ENCODE measurements at places on chromosomes 2 and 18.

DNA sequence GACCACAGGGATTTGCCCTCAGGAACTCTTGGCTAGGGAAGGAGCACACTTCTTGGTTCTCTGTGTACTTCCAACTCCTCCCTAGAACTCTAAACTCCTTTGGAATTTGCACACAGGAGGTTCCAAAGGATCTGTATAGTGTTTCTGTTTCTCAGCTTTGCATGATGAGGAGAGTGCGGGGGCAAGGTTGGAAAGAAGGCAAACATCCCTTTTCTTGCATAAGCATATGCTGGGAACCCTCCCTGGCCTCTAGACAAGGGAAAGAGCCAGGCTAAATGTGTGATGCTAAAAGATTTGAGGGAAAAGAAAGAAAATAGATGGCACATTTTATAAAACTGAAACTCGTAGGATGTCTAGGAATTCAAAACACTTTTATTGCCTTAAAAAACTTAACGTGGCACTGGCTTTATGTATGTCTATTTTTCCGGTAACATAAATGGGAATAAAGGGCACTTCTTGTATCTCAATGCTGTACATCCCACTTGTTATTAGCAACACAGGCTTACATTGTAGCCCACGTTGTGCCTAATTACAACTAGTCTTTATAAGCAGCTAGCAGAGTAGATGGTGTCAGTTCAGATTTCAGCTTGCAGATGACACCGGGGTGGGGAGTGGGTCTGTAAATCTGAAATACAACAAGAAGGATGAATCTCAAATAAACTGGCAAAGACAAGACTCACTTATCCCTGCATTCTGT, 165.8 kb downstream of the GPD2 start:
- no peak for DNase-seq

- DNase-seq: no peak
Measured at GRCh38 chr2:175855794-175856453, 146.1 kb downstream of the LNPK start.

DNA sequence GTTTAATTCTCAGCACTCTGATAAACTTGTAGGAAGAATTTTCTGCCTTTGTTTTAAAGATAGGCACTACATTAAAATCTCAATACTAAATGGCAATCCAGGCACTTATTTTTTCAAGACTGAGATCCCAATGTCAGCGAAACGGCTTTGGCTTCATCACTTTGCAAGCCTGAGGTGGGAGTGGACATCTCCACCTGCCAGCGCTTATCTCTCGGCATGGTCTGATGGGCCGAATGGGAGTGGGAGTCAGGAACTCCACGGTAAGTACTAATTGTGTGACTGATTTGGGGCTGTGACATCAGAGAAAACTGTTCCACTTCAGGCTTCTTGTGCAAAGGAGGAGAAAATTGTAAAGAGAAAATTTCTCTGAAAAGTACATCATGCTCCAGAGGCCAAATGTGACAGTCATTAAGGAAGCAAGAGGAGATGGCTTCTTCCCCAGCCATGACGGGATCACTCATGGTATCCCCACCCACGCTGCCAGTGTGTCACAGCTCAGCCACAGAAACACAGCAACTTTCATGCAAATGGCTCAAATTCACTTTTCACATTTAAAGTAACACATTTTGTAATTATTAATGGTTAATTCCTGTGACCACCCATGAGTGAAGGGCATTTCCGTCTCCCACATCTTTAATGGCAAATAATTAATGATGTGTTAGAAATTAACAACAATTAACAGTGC, 385.5 kb upstream of the HNRNPA3 start:
- no peak for DNase-seq

DNA sequence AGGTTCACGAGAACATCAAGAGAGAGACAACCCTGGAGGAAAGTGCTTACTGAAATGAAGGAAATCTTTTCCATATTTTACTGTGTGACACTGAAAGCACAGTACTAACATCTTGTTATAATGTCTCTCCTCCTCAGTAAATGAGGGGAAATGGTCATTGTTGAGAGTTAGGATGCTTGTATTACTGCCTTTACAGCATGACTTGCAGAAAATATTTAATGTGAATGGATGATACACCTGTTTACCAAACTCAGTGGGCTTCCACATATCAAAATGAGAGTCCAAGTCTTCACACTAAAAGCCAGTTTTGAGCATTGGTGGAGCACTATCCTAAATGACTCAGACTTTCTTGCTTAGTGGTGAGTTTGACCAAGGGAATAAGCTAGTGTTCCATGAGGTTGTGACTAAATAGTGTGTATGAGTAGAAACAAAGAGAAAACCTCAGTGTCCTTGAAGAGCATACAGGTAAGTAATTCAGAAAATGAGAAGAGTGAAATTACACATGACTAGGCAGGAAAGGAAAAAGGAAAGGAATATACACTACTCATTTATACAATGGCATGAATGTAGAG, 930.7 kb upstream of the CELF4 start:
- no peak for DNase-seq

DNA sequence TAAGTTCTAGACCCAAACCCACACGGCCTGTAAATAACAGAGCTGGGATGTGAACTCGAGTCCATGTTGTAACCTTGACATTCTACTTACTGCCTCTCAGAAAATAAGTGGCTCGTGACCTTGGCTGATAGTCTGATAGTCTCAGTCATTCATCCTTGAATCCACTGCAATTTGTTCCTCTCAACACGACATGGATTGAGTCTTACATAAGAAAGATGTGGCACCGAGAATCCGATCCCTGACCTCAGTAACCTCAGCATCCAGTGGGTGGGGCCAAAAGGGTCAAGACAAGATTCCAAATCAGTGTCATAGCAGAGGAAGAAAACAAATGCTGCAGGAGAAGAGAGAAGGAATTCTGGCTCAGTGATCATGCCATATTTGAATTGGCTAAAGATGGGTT, 97.6 kb downstream of the MAPRE2 start:
- no peak for DNase-seq

- DNase-seq: no peak
Measured at GRCh38 chr2:52622266-52622665, 1145.3 kb upstream of the CHAC2 start.

- DNase-seq: peak; percentile 37
Measured at GRCh38 chr18:59846814-59847490, 52.8 kb upstream of the PMAIP1 start.

- DNase-seq: no peak
Measured at GRCh38 chr18:39863916-39864315, 2091.1 kb upstream of the PIK3C3 start.

- DNase-seq: no peak
Measured at GRCh38 chr2:126634273-126634861, 21.6 kb upstream of the GYPC start.

DNA sequence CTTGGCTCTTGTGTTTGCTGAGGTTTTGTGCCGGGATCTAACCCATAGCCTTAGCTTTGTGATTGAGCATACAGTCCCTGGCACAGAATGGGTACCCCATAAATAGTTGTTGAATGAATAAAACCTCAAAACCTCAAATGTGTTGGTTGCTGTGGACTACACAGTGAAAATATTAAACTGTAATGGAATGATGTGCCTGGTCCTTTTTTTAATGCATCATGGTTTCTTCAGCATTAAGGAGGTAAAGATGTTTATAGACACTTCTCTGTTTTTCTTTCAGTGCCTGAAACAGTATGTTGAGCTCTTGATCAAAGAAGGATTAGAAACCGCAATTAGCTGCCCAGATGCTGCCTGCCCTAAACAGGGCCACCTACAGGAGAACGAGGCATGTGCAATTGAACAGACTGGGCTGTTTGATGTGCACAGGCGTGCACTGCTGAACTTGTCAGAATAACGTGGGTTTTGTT, 97.0 kb downstream of the RNF144A start:
- DNase-seq: peak; percentile 59

DNA sequence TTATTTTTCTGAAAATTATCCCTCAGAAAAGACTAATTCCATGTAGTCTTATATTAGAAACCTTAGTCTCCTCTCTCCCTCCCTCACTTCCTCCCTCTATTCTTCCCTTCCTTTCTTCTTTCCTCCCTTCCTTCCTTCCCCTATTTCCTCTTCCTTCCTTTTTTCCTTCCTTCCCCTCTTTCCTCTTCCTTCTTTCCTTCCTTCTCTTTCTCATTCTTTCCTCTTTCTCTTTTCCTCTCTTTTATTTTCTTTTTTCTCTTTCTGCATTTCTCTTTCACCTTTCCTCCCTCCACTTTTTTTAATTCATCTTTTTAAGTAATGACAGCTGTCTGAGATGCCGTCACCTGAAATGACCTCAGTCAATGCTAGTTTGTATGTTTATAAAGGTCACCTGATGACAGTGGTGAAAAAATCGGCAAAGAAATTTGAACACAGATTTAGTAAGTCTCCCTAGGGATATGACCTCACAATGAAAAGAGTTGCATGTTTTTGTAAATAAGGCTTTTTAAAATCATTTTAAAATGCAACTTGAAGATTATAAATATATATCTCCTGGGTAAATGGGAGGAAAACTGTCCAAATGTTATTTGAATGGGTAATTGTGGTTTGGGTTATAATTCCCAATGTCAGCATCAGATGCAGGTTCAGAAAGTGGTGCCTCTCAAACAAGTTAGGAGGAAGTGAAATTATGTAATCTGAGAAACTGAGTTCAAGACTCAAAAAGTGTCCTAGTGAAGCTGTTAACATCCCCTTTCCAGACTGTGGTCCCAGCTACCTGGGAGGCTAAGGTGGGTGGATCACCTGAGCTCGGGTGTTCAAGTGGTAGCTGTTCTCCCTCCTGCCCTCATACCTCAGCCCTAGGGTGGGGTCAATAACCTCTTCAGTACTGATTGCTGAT, 90.3 kb upstream of the ST3GAL5 start:
- peak; percentile 77 for DNase-seq

- no peak for DNase-seq
Measured at GRCh38 chr2:66775730-66776422, 341.0 kb downstream of the MEIS1 start.

DNA sequence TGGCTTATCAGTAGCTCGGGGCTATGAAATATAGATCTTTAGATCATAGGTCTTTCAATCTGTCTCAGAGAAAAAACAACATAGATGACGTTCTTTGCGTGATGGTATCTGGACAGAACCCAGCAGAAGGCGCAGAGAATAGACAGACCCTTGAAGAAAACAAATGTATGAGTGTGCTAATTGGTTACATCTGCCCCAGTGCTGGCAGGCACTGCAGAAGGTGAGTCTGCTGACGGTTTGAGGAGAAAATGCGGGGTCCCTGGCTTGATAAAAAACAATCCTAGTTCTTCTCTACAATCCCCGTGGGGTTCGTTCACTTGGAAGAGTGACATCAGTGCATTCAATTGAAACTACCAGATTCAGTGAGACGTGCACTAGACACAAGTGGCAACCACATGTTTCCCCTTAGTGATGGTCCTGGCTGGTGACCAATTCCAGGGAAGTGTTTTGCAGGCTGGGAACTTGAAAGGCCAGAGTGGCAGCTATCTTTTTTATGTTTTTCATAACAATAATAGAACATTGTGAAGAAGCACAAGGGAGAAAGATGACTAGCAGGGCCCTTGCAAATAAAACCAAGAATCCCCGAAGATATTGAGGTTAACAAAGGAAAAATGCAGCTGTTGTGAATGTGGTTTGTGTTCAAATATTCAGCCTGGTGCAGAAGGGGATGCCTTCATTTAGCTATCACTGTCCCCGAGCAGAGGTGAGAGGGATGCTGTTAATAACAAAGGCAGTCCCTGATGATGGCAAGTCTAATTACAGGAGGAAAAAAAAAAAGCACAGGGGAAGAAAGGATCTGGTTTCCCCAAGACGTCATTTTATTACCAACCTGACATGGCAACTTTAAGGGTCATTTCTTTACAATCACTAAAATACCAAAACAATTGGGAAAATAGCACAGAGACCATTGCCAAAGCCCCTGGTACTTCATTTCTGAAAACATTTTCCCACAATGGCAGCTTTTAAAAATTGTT, 337.6 kb upstream of the FIGN start:
- no peak for DNase-seq

DNA sequence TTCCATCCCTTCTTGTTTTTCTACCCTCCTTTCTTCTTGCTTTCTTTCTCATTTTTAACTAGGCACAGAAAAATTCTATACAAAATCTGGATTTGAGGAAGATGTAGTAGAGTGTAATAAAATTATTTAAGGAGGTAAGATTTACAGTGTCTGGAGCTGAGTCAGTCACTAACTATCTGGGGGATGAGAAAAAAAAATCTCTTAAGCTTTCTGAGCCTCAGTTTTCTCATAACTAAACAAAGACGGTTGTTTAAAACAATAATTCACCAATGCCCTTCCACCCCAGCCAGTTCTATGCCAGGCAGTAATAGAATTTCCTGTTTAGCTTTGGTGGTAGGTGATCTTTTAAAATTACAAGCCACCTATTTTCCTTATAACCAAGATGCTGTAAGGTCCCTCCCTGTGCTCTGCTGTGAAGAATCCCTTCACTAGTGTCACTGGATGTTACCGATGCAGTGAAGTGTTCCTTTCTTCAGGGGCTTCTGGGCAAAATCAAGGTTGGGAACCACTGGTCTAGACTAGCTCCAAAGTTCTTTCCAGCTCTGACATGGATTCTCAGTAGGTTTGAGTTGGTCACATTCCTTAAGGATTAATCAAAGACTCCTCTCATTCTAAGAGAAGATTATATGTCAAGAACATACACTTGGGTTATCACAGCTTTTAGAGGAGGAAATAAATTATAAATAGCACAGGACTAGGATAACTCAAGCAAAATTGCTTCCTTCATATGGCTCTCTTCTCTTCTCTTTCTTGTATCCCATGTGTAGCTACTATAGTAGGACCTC, 289.0 kb downstream of the CDH2 start:
- no peak for DNase-seq

DNA sequence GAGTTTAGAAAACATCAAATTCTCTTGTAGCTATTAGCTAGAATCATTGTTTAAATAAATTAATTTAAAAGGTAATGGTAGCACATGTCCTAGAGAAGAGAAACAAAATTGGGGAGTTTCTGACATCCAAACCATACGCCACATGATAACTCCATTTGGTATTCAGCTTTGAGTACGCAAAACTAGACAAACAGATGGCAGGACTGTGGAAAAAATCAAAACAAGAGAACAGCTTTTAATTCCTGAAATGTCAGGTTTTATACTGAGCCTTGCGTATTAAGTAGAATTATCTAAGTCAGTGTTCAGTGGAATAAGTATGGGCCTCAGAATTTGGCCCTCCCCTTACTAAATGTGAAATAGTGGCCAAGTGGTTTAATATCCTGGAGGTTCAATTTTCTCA, 82.4 kb upstream of the PDE1A start:
- no peak for DNase-seq

GRCh38 chr2:95012881-95013550, 12.5 kb upstream of the MAL start:
- no peak for DNase-seq

DNA sequence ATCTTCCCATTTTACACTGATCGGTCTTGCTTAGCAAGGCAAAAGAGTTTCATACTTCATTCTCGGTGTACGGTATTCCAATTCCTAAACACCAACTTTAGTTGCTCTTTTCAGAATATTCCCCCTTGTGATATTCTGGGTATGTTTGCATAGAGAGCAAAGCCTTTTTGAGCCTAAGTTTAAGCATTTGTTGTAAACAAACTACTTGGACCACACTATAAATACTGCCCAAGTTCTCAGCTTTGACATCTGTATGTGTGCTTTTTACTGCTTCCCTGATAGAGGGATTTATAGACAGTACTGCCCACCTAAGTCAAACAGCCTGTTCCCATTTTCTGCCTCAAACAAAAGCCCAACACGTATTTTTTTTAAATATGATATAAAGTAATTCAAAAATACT, 36.9 kb downstream of the CCBE1 start:
- no peak for DNase-seq

Measured in cardiac fibroblast (primary cell).